ENCODE measurements at places on chromosomes 12 and 14. TPM values are rescaled to one million over a fixed set of nuclear protein-coding genes. Genes with fewer than 3 reads are reported as not detected.

Gene AJUBA
- 8.3 TPM for total RNA-seq

DNA sequence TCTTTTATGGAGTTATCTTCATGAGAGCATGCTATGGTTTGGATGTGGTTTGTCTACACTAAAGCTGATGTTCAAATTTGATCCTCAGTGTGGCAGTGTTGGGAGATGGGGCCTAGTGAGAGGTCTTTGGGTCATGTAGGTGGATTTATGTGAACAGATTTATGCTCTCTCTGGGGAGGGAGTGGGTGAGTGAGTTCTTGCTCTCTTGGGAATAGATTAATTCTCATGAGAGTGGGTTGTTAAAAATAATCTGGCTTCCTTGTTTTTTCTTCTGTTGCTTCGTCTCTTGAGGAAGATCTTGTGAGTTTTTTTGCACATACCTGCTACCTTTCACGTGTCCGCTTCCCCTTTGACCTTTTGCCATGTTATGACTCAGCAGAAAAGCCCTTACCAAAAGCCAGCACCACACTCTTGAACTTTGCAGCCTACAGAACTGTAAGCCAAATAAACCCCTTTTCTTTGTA lies 20.5 kb downstream of the DERA start:
- H3K27ac ChIP-seq = no peak overlapping the region
- H3K4me1 ChIP-seq = no peaks in the 10 kb centered on the region
- H3K27me3 ChIP-seq = no peaks in the 10 kb centered on the region
- DNase-seq = no peak

DNA sequence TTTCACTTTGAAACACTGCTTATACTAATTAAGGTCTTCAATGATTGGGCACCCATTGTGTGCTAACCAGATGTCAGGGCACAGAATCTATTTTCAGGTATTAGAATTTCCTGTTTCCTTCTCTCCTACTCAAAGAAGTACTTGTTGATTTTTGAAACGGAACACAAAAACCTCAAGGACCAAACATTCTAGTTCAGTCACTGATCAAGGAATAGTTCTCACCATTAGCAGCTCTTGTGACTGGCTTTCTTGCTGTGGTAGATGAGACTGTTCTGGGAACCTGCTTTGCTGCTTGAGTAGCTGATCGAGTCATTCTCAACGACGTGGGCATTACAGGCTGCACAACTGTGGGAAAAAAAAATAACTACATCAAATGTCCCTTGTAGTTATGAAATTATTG lies 11.0 kb downstream of the DLGAP5 start:
- H3K27me3 ChIP-seq = no peaks in the 10 kb centered on the region
- H3K4me1 ChIP-seq = no peaks in the 10 kb centered on the region
- H3K27ac ChIP-seq = no peak overlapping the region
- H3K36me3 ChIP-seq = no peaks in the 10 kb centered on the region
- H3K4me3 ChIP-seq = no peak overlapping the region

GRCh38 chr14:33335366-33335765 lies 396.7 kb downstream of the NPAS3 start:
- no peaks in the 10 kb centered on the region for H3K27me3 ChIP-seq
- no peak for DNase-seq
- H3K27ac ChIP-seq = no peak overlapping the region
- H3K4me1 ChIP-seq = no peaks in the 10 kb centered on the region

Gene HOXC12
- not detected for total RNA-seq

Gene TPH2
- not detected for total RNA-seq

Gene FOXA1
- total RNA-seq = not detected

DNA sequence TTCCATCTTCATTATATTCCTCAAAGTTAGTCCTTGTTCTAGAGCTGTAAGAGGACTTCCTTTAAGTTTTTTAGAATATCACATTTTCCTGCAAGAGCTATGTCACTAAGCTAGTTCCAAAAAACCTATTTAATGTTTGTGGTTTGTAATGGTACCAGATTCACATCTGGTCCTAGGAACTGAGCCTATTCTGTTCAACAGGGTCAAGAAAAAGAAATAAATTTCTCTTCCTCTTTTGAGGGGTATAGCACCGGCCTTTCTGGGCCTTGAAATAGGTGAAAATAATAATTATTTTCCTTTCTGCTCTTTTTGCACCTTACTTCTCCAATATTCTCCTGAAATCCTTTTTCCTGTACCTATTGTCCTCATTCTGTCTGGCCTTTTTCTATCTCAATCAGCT lies 3.6 kb upstream of the STXBP6 start:
- H3K4me3 ChIP-seq = no peak overlapping the region
- H3K27ac ChIP-seq = no peak overlapping the region
- no peak for DNase-seq
- H3K4me1 ChIP-seq = peaks cover 7% of the 10 kb centered on the region

DNA sequence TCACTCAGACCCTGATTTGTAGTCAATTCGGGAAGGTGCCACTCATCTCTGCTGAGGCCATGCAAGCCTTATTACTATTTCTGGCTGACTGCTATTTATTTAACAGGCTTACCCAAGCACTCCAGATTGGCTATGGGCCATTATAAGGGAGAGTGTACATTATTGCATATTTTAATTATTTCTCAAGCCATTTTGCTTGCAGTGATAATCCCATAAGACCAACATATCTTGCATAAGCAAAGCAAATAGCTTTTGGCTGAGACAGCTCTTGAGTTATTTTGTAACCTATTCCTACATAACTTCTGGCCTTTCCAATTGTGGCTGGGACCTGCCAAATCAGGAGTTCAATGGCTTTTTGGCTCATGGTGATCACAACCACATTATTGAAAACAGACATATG lies 509.6 kb upstream of the USP15 start:
- DNase-seq = no peak
- no peaks in the 10 kb centered on the region for H3K27me3 ChIP-seq
- H3K27ac ChIP-seq = no peak overlapping the region

DNA sequence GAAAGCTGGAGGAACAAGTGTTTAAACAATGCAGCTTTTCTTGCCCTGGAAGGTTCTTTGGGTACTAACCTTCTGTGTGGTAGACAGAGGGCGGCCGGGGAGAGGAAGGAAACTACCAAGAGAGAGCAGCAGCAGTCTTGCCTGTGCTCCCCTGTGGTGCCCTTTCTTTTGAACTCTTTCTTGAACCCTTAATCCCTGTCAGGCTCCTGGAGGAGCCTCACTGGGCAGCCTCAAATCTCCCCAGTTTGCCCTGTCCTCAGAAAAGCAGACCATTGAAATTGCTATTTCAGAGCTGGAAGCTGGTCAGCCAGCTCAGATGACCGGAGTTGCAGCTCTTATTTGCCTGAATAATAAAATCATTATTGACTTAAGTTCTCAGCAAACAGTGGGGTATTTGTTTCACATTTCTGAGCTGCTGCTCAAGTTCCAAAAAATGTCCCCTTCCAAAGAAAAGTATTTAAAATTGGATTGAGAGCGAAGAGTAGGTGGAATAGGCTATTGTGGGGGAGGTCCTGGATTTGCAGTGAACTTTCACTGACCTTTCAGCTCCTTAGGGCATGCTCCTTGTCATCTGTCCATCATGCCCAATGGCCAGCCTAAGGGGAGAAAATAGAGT lies 42.1 kb upstream of the RNASE3 start:
- no peak for DNase-seq
- no peaks in the 10 kb centered on the region for H3K27me3 ChIP-seq
- H3K4me3 ChIP-seq = no peak overlapping the region
- H3K36me3 ChIP-seq = no peaks in the 10 kb centered on the region
- no peak overlapping the region for H3K27ac ChIP-seq
- H3K4me1 ChIP-seq = no peaks in the 10 kb centered on the region

DNA sequence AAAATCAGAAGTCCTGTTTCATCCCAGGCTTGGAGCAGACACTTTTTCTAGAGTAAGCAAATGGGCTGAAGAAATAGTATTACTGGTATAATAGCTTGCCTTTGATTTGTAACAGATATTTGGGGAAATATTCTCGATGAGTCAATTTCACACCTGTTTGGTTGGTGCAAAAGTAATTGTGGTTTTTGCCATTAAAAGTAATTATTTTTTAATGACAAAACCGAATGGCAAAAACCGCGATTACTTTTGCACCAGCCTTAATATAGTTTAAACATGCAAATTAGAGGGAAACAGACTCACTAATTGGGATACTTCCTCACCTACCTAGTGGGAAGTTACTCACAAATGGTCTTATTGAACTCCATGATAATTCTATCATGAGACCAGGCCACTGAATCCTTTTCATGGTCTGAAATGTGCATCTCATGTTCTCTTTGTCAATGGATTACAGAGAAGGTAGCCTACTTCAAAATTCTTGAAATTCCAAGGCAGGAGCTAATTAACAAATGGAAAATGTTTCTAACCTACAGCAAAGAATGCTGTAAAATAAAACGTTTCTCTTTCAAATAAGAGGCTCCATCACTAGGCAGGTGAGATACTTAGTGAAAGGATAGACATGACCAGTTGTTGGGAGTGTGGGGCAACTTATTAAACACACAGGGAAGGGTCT lies 391.3 kb downstream of the EMP1 start:
- H3K27ac ChIP-seq = no peak overlapping the region
- H3K27me3 ChIP-seq = no peaks in the 10 kb centered on the region
- no peaks in the 10 kb centered on the region for H3K4me1 ChIP-seq
- H3K4me3 ChIP-seq = no peak overlapping the region

Gene DCTN2
- 118 TPM for total RNA-seq

DNA sequence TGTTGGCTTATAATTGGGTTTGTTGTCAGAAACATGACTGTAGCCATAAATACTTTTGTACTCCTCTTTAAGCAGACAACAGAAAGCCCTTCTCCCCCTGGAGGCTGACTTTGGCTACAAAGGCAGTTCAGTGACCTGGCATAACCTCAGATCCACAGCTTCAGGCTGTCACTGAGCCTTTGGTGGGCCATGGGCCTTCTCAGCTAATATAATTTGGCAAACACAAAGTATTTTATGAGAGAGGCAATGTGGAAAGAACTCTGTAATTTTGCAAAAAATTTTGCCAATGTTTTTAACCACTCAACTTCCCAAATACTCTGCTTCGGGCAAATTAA lies 15.5 kb upstream of the MGP start:
- H3K27ac ChIP-seq = peak overlapping the region; percentile 29
- DNase-seq = peak; percentile 46
- no peaks in the 10 kb centered on the region for H3K27me3 ChIP-seq
- H3K4me3 ChIP-seq = no peak overlapping the region
- no peaks in the 10 kb centered on the region for H3K36me3 ChIP-seq

GRCh38 chr12:124898923-124899294 lies 15.5 kb downstream of the UBC start:
- H3K4me3 ChIP-seq = no peak overlapping the region
- DNase-seq = no peak
- no peak overlapping the region for H3K27ac ChIP-seq
- H3K4me1 ChIP-seq = peaks cover 14% of the 10 kb centered on the region
- H3K27me3 ChIP-seq = no peaks in the 10 kb centered on the region

Gene ENDOU
- total RNA-seq = not detected

- H3K4me1 ChIP-seq = no peaks in the 10 kb centered on the region
- H3K27me3 ChIP-seq = no peaks in the 10 kb centered on the region
- H3K27ac ChIP-seq = no peak overlapping the region
- no peaks in the 10 kb centered on the region for H3K36me3 ChIP-seq
Measured at GRCh38 chr12:119259484-119259883, 75.0 kb upstream of the CCDC60 start.

Gene DHRS7
- 76.6 TPM for total RNA-seq

- peak; percentile 70 for DNase-seq
- H3K27ac ChIP-seq = peak overlapping the region; percentile 63
- H3K4me1 ChIP-seq = peaks cover 23% of the 10 kb centered on the region
- H3K27me3 ChIP-seq = no peaks in the 10 kb centered on the region
- H3K36me3 ChIP-seq = peaks cover 88% of the 10 kb centered on the region
Measured at GRCh38 chr12:108793756-108794441, 62.6 kb upstream of the CORO1C start.

- H3K27me3 ChIP-seq = no peaks in the 10 kb centered on the region
- DNase-seq = no peak
- H3K4me3 ChIP-seq = no peak overlapping the region
- H3K27ac ChIP-seq = no peak overlapping the region
- H3K36me3 ChIP-seq = no peaks in the 10 kb centered on the region
- H3K4me1 ChIP-seq = no peaks in the 10 kb centered on the region
Measured at GRCh38 chr12:59698600-59698999, 102.8 kb downstream of the SLC16A7 start.

GRCh38 chr12:100797246-100797645 lies 2.7 kb downstream of the ANO4 start:
- no peak overlapping the region for H3K27ac ChIP-seq
- H3K27me3 ChIP-seq = no peaks in the 10 kb centered on the region
- H3K4me1 ChIP-seq = no peaks in the 10 kb centered on the region
- H3K36me3 ChIP-seq = no peaks in the 10 kb centered on the region
- H3K4me3 ChIP-seq = no peak overlapping the region

DNA sequence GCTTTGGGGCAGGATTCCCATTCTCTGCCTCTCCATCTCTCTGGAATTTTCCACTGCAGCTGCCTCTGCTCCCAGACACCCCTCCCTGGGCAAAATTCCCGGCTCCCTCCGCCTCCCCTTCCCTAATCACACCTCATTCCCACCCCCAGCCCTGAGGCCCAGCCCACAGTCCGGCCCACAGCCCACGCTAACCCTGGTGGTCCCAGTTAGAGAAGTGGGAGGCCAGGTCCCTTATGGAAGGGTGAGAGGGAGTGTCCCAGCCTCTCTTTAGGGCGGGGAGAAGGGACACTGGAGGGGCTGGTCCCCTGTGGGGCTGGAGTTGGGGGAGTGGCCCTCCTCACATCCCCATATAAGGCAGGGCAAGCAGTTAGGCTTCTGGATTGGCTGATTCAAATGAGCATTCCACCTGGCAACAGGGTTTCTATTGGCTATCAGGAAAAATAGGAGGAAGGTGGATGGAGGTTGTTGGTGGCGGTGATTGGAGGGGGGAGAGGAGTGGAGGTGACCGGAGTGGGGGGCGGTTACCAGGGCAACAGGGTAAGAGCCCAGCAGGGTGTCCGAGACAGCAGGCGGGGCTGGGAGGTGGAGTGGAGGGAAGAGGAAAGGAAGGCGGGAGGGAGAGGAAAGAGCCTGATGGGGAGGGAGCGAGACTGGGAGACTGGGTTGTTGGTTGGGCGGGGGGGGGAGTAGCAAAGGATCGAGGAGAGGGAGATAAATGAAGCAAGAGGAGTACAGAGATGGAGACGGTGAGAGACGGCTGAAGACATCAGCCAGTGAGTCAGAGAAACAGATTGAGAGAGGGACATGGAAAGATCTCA lies 1.9 kb upstream of the PTMS start:
- peak overlapping the region; percentile 95 for H3K27ac ChIP-seq
- H3K27me3 ChIP-seq = no peaks in the 10 kb centered on the region
- H3K4me1 ChIP-seq = peaks cover 26% of the 10 kb centered on the region

Gene RITA1
- total RNA-seq = 27.5 TPM

GRCh38 chr12:102976609-102977280 lies 19.3 kb downstream of the ASCL1 start:
- H3K4me3 ChIP-seq = no peak overlapping the region
- no peaks in the 10 kb centered on the region for H3K4me1 ChIP-seq
- no peak for DNase-seq
- H3K27me3 ChIP-seq = no peaks in the 10 kb centered on the region
- H3K36me3 ChIP-seq = no peaks in the 10 kb centered on the region
- H3K27ac ChIP-seq = no peak overlapping the region

DNA sequence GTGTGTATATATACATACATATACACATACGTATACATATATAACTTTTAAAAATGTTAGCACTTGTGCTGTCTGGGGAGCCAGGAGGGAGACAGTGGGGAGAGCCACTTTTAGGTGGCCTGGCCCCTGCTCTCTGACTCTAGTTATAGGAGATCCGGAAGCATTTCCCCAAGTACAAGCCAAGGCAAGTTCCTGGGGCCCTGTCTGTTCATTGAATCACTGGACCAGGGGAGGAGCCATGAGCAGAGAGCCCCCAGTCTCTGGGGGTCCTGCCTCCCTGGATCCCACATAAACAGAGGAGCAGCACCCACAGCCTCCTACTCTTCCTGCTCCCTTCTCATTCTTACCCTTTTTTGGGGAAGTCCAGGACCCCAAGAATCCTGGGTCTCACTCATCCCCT lies 45.4 kb upstream of the TMED10 start:
- H3K4me1 ChIP-seq = peaks cover 3% of the 10 kb centered on the region
- H3K27ac ChIP-seq = no peak overlapping the region
- no peak for DNase-seq
- H3K4me3 ChIP-seq = no peak overlapping the region
- no peaks in the 10 kb centered on the region for H3K36me3 ChIP-seq
- H3K27me3 ChIP-seq = no peaks in the 10 kb centered on the region

Data from heart left ventricle (tissue), 16 donors.